ENCODE measurements at places on chromosomes 6 and 20. TPM values are rescaled to one million over a fixed set of nuclear protein-coding genes. Genes with fewer than 3 reads are reported as not detected.

GRCh38 chr6:106275692-106276091 lies 49.9 kb downstream of the ATG5 start:
- DNase-seq: no peak

DNA sequence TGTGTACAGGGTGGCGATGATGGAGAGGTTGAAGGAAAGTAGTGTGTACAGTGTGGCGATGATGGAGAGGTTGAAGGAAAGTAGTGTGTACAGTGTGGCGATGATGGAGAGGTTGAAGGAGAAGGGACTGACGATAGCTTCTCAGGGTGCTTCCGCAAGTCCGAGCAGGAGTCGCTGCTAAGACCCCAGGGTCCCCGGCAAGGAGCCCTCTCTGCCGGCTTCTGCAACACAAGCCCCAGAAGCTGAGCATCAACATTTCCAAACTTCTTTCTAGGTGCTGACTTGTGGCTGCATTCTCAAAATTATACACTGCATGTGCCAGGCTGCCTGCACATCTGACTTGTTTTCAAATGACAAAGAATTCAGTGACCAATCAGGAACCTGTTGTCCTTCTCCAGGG lies 47.8 kb upstream of the NXT1 start:
- no peak for DNase-seq

GRCh38 chr6:125217369-125217768 lies 63.8 kb downstream of the TPD52L1 start:
- DNase-seq: no peak

- peak; percentile 70 for DNase-seq
These were observed 18.3 kb downstream of the MPC1 start for GRCh38 chr6:166364456-166364855.

GRCh38 chr20:20084296-20084752 lies 32.0 kb downstream of the CFAP61 start:
- DNase-seq: peak; percentile 62

The C20orf141 gene
- not detected for total RNA-seq

All from myocyte (in vitro differentiated cells).